Type B pancreatic cell (in vitro differentiated cells): ENCODE measurements at places on chromosomes 2 and 18.

- DNase-seq = no peak
Measured at GRCh38 chr2:22995576-22995975, 389.4 kb upstream of the KLHL29 start.

DNA sequence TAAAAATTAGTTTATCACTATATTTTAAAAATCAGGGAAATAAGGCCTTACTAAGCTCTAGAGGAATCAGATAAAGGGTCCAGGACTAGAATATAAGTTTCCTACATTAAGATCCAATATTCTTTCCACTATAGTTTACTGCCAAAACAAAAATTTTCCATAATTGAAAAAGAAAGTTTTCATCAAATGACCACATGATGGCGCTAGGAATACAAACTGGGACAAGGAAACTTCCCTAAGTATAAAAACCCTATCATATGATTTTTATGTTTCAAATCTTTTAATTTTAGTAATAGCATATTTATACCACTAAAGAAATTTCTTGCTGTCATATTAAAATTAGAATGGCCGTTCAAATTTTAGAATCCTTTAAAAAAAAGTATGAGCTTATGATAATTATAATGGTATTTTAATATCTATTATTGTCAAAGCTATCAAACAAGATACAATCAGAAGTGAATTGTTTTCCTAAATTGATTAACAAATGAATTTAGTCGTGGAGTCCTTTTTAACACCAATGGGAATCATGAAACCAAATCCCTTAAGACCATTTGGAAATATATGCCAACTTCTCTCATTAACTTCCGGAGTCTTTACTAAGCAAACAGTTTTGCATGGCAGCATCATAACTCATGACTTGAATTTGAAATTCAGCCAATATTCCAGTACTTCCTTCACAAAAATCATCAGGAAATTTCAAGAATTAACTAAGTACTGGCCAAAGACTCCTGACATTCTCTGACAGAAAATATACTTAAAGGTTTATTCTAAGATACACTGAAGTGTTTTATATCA, 70.3 kb downstream of the SCN1A start:
- DNase-seq = no peak

DNA sequence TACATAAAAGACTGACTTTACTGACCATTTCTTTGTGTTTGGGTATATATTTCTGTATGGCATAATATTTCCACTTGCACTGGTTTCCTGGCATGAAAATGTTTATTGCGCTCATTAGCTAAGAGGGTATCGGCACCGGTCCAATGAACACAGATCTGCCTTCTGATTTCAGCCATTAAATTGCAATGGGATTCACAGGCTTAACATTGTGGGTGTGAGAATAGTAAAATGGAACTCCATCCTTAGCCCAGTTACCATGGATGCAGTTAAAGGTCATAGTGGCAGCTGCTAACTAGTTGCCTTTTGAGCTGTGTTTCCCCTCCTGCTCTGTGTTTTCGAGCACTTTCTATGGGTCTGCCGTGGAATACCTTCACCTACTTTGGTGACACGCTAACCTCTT, 352.6 kb upstream of the POU3F3 start:
- DNase-seq = no peak

DNA sequence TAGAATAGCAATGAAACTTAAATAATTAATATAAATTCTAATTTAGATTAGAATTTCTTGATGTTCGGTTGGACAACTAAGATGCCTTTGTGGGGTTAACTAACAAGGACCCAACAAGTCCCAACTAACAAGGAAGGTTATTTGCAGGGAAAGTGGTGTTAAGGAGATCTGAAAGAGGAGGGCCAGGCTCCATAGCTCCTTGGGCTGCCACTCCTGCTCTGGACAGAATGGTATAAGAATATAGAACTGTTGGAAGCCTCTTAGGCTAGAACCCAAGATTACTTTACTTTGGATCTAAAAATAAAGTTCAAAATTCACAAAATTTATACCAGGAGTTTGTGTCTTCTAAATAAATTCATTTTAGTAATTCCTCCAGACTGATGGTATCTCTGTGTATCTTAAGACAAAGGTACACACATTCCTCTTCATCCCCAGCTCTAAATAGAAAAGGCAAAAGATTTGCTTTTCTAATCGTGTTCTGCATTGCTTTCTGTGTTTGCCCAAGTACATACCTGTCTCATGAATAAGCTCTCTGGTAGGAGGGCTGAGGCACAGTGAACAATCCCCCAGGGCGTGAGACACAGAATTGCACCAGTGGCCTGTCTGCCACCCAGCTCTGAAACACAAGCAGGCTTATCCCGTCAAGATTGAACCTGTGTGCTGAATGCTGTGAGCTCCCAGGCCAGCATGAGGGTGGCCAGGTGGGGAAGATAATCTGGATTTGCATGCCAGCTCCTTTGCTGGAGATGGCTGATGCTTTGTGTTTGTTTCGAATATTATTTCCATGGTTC, 176.0 kb downstream of the ACKR3 start:
- no peak for DNase-seq

GRCh38 chr18:25759111-25759510, 331.3 kb downstream of the SS18 start:
- no peak for DNase-seq

DNA sequence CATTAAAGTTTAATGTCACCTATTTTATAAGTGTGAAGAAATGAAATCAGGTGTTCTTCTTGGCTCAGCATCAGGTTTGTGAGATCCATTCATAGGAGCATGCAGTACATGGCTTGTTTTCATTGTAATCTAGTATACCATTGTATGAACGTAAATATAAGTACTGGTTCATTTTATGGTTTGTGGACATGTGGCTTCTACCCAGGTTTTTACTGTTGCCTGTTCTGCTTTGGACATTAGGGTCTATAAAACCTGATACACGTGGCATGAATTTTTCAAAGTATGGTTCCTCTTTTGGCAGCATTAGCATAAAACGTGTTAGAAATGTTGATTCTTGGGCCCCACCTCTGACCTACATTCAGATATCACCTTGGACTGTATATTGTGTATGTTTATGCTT, 175.5 kb downstream of the PRPF40A start:
- DNase-seq = no peak
